ENCODE measurements at places on chromosomes 2 and 18.

DNA sequence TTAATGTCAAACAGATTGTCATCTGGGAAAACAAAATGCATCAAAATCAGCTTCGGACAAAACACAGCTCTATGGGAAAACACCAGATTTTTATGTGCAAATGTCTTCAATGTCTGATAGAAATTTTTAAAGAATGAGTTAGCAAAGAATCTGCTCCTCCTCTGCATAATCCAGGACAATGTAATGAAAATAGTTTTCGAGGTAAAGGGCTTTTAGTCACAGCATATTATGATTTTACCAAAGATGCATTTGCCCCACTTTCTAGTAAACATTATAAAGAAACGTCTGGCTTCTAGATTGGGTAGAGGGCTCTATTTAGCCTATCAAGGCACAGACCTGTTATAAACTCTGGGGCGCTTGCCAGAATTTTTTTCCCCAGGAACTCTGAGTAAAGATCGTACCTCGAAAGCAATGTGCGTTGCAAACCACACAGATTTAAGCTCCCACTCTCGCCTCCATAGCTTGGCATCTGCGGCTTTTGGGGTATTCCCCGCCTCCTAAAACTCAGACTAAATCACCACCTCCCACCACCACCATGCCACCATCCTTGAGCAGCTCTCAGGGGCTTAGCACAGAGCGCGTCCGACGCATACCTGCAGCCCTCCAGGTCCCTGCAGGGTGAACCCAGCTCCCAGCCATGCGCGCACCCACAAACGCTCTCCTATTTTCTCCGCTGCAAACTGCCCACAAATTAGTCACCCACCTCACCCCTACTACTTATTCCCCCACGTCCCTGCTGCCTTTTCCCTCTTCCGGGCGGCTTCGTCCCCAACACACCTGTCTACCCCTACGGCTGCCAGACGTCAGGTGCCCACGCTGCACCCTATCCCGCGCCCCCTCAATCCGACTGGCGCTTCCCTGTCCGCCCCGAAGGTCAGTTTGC, 829 bp downstream of the ACVR1C start:
- no peak for DNase-seq

- no peak for DNase-seq
Observed at GRCh38 chr2:133953524-133953923, 300.3 kb upstream of the MGAT5 start.

DNA sequence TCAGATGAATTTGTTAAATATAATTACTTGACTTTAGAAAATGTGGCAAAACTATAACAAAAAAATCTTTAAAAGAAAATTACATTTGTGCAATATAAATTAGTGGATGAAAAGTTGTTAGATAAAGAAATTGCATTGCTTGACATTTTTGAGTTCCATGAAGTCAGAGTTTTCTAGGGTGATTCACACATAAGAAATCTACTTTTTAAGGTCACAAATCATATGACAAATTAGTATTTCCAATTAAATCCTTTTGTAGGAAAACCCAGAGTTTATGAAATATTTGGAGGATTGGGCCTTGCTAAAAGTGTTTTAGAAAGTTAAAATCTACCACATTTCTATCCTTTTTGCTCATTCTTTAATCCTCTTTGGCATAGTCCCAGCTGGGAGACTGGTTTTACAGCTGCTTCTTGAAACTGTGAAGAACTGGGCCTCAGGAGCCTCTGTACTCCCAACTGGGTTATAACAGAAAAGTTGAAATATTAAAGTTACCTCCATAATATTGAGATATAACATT, 289.2 kb downstream of the LRRTM4 start:
- DNase-seq: no peak

GRCh38 chr2:29782087-29782486, 139.3 kb downstream of the ALK start:
- DNase-seq: no peak

GRCh38 chr2:152335726-152336118, 748 bp downstream of the FMNL2 start:
- no peak for DNase-seq

- DNase-seq: no peak
Observed at GRCh38 chr18:56172527-56172926, 465.9 kb downstream of the TXNL1 start.

DNA sequence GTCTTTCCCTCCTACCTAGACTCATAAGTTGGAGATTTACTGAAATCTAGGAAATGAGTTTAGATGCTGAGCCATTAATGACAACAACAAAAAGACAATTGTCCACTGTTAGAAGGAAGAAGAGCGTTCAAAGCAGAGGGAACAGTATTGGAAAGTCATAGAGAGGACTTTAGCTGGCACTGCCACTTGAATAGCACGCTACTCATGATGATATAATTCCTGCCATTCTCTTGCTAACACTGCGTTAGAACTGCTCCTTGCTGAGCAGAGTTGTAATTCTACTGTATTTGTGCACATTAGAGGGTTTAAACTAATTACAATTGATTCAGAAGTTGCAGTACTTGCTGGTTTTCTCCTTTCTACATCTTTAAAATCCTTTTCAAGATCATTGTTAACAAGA, 9.0 kb upstream of the AFTPH start:
- DNase-seq: no peak

DNA sequence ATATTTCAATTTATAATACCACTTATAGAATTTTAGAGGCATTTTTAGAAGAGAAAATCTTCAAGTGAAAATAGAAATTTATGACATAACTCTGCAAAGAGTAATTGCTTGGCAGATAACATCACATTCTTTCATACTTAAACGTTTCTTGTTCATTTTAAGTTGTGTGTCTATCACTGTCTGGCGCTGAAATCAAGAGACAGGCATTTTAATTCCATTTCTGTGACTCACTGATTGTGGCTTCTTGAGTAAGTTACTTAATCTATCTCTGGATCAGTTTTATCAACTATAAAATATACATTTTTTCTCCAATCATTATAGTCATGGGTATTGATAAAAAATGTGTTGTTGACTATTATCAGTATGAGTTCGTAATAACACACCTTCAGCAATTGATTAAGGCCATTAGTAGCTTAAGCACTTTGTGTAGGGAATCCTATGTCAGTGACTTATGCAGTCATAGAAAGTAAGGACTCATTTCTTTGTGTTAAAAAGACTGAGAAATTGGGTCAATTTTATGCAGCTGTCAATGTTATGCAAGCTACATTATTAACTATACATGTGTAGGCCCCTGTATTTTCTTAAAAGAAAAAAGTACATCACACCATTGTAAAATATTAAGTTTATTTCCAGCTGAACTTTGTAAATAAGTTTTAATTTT, 497.3 kb downstream of the CCDC85A start:
- DNase-seq: no peak

DNA sequence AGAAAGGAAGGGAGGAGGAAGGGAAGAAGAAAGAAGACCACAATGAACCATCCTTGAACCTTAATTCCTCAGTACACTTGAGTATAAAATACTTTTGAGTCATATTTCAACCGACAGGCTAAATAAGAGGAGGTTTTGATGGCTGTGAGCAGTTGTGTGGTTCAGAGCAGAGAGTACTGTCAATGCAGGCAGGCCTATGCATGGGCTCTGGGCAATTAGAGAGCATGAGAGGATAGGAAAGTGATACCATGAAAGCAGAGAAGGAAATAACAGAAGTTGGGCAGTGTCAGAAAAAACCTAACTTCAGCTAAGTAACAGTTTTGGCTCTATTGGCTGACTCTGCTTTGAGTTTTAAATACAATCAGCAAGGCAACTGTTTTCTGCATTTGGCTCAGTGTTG, 123.6 kb upstream of the STK17B start:
- DNase-seq: no peak

- DNase-seq: no peak
Observed at GRCh38 chr2:188522517-188522916, 230.8 kb downstream of the GULP1 start.
